ENCODE measurements at places on chromosomes 7 and 10.

- no peak for DNase-seq
Observed at GRCh38 chr7:149853157-149853556, 15.0 kb downstream of the ZNF862 start.

DNA sequence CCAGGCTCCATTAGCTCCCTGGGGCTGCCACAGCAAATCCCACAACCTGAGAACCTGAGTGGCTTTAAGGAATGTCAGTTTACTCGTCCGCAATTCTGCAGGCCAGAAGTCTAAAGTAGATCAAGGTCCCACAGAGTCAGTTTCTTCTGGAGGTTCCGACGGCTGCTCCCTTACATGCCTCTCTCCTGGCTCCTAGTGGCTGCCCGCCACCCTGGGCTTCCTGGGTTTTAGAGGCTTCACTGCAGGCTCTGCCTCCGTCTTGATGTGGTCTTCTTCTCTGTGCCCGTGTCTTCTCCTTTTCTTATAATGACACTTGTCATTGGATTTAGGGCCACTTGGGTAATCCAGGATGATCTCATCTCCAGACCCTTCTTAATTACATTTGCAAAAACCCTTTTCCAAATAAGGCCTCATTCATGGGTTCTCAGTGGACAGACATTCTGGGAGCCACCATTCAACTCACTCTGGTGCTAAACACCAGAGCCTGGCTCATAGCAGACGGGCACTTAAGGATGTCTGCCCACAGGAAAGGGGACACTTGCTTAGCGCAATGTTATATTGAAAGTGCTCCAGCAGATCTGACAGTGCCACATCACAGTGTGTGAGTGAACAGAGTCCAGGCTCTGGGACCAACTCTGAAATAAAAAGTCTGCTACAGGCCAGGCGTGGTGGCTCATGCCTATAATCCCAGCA is 77.6 kb downstream of the VWC2 start:
- no peak for DNase-seq

DNA sequence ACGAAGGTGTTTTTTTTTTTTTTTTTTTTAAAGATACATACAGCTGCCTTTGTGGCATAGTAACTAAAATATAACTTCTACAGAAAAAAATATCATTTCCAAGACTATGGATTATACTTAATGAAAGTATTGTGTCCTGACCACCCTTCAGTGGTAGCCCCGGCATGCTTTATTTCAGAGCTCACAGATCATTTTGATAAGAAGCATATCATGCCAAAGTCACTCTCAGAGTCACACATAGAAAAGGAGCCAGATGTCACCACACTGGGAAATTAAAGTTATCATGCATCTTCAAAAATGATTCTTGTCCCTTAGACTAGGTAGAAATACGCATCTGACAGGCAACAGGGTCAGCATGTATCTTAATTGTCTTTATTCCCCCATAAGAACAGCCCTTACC is 3.0 kb downstream of the ADARB2 start:
- no peak for DNase-seq

DNA sequence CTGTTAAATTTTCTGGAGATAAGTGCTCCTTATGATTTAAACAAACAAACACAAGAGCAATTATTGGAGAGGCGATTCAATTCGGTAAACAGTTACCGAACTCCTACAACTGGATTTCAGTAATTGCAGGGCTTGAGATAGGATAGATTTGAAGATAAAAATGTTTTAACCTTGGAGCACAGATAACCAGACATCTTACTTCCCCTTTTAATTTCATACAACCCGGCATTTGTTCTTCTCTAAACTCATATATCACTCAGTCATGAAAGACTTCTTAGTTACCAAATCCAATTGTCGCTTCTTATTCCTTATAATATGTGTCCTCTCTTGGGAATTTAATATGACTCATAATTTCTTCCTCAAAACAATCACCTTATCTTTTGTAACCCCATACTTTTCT is 235.9 kb upstream of the CSTF2T start:
- no peak for DNase-seq

- no peak for DNase-seq
Observed at GRCh38 chr10:109889867-109890266, 33.4 kb downstream of the XPNPEP1 start.

DNA sequence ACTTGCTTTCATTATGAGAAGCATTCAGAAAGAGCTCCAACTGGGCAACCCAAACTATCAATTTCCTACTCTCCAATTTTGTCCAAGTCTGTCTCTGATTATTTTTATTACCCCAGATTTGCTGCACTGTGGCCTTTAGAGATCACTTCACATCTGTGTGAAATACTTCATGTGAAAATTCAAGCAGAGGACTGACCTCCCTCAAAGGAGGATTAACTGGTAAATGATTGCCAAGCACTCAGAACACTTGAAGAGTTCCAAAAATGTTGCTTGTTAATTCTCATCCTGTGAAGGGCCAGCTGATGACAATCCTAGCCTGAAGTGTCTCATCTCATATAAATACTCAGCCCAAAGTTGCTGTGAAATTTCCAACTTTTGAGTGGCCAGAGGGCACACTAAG is 182.8 kb upstream of the DGKB start:
- no peak for DNase-seq

DNA sequence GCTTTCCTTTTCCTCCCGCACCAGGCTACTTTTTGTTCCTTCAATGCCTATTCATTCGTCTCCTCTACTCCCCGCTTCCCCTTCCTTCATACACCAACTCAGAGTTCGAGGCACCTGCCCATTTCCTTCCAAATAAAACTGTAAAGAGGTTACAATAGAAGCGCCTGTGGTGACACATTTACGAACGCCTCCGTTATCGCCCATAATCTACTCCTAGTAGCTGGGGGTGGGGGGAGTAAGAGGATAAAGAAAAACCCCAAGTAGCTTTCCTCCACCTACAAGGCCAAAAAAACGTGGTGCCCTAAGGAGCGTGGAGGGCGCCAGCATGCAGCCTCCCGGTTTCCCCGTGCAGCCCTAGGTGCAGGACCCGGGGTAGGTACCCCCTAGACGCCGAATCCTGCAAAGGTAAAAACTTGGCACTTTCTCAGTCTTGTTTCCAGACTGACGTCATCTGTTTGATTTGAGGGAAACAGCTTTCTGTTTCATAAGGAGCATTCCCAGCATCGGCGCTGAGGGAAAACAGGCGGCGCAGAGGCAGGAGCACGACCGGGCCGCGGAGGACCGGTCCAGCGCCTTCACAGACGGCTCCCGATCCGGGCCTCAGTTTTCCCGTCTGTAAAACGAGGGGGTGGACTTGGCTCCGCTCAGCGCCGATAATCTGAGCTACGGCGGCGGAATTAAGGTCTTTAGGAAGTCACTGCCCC is 922 bp downstream of the PPA1 start:
- peak; percentile 73 for DNase-seq

DNA sequence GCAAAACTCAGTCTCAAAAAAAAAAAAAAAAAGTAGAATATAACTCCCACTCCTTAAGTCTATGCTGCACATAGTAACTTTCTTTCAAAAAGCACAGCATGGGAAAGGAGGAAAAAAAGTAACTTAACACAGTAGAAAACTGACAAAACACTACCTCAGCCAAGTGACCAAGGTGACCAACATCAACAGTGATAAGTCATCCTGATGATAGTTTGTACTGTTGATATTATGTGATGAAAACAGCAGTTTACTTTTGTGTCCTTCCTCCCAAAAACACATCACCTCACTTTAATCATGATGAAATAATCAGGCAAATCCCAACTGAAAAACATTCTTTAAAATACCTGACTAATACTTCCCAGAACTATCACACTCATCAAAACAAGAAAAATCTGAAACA is 29.3 kb upstream of the MAT1A start:
- no peak for DNase-seq

GRCh38 chr7:44142028-44142427 is 896 bp upstream of the MYL7 start:
- DNase-seq: no peak

DNA sequence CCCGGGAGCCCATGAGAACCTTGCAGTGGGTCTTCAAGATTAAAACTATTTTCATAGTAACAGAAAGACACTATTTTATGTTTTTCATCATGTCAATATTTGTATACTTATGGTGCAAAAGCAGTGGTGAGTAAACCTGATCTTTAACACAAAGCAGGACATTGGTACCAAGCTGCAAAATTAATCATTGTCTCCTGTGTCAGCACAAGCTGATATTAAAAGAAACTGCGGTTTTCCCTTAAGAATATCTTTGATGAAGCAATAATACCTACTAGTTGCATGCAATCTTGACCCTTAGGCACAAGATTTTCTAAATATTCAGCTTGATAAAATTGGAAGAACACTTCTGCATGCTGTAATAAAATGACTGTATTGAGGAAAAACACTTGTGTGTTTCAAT is 121.7 kb downstream of the MDFIC start:
- DNase-seq: no peak

DNA sequence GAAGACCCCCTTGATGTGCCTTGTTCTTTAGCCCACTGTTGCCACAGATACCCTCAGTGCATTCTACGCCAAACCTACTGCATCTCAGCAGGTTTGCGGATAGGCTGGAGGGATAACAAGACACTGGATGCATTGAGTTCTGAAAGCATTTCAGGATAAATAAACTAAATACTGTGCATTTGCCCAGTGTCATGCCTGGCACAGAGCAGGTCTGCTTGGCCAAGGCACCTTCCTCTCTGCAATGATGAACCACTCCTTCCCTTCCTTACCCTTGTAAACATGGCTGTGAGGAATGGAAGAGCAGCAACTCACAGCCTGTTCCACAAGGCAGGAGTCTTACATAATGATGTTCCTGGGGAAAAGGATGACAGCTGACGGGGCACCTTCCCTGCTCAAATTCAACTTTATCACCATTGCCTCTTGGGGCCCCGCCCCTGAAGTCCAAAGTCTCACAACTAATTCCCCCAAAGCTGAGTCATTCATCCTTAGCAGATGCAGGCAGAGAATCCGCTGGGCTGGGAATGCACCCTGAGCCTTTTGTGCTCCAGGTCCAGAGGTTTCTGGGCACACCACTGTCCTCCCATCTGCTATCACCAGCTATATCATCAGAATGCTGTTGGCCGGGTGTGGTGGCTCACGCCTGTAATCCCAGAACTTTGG is 11.6 kb downstream of the DDX56 start:
- DNase-seq: peak; percentile 70

- no peak for DNase-seq
Observed at GRCh38 chr7:104362756-104363155, 34.4 kb downstream of the LHFPL3 start.

GRCh38 chr10:79995979-79996634 is 47.2 kb upstream of the SFTPD start:
- DNase-seq: no peak

GRCh38 chr10:54758791-54759190 is 42.2 kb downstream of the PCDH15 start:
- DNase-seq: no peak

GRCh38 chr7:1263391-1263951 is 30.8 kb downstream of the UNCX start:
- DNase-seq: no peak

GRCh38 chr10:5559642-5560141 is 34.9 kb downstream of the CALML3 start:
- DNase-seq: no peak

- no peak for DNase-seq
Observed at GRCh38 chr7:107715531-107715930, 28.4 kb upstream of the CBLL1 start.

GRCh38 chr7:76234931-76235441 is 33.3 kb downstream of the SRRM3 start:
- DNase-seq: peak; percentile 99

DNA sequence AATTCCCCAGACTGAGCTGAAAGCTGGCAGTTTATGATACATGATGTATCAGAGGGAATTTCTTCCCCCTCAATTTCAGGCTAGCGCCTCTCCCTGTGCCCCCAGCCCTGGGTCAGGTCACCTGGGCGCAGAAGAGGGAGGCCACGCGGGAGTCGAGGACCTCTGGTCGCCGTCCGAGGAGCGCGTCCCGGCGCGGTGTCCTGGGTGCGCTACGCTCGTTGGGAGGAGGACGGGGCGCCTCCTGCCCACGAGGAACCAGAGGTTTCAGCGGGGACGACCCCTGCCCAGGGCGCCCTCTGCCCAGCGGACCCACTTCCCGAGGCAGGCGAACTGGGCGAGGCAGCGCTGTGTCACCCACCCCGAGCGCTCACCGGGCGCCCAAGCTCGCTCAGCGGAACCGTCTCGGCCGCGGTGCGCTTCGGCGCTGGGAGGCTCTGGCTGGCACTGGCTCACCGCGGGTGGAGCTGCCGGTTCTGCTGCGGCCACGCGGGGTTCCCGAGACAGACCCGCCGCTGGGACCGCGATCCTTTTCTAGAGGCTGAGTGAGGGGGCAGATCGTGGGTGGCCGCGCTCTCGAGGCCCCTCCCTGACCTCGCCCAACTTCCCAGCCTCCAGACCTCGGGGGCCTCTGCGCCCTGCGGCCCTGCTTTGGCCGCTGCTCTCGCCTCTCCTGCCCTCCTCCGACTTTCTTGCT is at the start of gene FAM237B:
FAM237B (minus strand) TSS at position 504 of the 694 bp plus-strand sequence. CDS start 1,556 bp downstream, outside the sequence.
- no peak for DNase-seq

- DNase-seq: no peak
Observed at GRCh38 chr7:27617651-27618381, 44.9 kb downstream of the HIBADH start.

GRCh38 chr10:70146489-70147258 is at the start of gene TYSND1:
Gene TYSND1, minus strand, starts transcription at chr10:70146700. Its CDS starts 114 bp downstream, at chr10:70146586.
- no peak for DNase-seq

GRCh38 chr7:138077809-138078208 is 1.6 kb downstream of the AKR1D1 start:
- DNase-seq: no peak

DNA sequence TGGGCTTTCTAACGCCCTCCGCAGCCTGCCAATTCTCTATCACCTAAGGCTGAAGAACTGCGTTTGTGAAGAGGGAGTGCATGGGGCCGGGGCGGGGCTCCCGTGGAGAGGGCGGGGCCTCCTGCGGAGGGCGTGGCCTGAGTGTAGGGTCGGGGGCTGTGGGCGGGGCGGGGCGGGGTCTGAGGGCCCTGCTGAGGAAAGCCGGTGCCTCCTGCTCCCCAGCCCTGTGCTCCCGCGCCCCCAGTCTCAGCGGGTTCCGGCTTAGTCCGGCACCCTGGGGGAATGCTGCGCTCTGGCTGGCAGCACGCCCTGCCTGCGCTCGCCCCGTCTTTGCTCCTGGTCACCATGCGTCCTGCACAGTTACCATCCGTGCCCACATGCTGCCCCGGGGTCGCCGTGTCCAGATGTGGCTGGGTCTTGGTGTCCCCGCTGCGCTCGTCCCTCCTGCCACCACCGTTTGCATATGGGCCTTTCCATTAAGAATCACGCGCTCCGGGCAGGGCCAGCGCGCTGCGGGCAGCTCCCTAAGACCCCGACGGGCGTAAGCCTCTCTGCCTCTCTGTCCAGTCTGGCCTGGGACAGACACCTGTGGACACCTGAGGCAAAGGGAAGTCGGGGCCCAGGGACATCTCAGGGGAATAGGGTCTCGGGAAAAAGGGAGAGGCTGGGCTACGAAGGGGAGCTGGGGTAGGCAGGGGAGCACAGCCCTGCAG is 144.0 kb upstream of the RET start:
- DNase-seq: peak; percentile 78

All from K562 (cell line).